ENCODE measurements at places on chromosomes 1 and 21. TPM values are rescaled to one million over a fixed set of nuclear protein-coding genes. Genes with fewer than 3 reads are reported as not detected.

DNA sequence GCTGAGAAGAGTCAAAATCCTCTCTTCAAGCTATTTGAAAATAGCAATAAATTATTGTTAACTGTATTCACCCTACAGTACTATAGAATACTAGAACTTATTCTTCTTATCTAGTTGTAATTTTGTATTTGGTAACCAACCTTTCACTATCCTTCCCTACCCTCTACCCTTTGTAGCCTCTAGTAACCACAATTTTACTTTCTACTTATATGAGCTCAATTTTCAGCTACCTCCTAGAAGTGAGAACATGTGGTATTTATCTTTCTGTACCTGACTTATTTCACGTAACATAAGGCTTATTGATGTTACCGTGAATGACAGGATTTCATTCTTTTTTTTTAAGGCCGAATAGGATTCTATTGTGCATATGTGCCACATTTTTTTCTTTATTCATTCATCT lies 30.0 kb downstream of the ZC3H11B start:
- no peak for DNase-seq

DNA sequence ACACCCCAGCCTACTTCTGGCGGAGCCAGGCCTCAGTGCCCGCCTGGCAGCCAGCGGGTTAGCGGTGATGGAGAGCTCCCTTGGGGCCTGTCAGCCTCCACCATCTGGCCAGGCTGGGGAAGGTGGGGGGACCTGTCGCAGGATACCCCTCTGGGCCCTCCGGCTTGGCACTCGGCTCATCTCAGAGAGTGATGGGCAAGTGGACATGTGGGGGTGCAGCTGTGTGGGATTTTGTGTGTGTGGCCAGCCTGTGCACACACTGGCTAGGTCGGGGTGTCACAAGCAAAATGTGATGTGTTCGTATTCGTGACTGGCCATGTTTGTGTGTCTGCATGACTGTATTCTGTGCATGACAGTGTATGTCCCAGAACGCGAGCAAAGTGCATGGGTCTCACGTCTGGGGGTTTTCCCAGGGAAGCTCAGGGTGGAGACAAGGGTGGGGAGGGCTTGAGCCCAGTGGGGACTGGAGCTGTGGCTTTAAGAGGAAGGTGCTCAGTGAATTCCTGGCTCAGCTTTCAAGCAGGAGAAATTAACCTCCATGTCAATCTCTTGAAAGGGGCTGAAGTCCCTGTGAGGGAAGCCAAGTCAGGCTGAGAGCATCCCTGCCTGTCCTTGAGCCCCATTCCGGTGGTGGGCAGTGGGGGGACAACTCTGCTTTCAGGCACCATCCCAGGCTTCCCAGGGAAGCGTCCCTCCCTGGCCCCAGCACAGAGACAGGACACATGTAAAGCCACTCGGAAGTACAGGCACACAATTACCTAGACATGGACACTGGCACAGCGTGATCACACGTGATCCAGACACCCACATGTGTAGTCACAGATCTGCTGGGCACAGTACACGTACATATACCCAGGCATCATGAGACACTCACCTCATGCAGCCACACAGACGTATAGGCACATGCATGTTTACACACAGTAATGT lies 21.1 kb upstream of the ADGRB2 start:
- DNase-seq, result peak; percentile 39

DNA sequence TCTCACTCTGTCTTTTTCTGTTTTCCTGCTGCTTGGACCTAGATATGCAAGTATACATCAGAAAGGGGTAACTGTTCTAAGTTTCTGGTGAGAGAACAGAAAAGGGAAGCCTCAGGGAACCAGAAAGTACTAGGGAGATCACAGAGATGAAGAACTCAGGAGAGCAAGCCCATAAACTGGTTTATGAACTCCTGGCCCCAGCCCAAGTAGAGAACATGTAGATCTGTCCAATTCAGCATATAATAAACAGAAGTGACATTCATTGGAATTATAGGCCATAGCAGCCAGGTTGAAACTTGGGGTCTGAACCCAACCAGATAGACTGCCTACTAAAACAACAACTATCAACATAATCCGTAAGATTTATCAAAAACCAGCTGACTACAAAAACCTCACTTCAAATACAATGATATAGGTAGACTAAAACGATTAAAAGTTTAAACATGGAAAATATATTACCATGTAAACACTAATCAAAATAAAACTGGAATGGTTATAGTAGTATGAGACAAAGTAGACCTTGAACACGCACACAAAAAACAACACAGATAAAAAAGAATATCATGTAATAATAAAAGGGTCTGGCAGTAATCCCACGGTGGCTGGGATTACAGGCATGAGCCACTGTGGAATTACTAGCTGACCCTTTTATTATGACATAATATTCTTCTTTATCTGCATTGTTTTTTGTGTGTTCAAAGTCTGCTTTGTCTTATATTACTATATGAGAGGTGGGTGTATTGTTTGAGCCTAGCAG lies 65.0 kb downstream of the ZSWIM5 start:
- no peak for DNase-seq

GRCh38 chr1:83043244-83043643 lies 955.7 kb downstream of the TTLL7 start:
- DNase-seq, result no peak

- DNase-seq, result no peak
These were observed 158.1 kb downstream of the ST6GALNAC3 start for GRCh38 chr1:76232666-76233065.

DNA sequence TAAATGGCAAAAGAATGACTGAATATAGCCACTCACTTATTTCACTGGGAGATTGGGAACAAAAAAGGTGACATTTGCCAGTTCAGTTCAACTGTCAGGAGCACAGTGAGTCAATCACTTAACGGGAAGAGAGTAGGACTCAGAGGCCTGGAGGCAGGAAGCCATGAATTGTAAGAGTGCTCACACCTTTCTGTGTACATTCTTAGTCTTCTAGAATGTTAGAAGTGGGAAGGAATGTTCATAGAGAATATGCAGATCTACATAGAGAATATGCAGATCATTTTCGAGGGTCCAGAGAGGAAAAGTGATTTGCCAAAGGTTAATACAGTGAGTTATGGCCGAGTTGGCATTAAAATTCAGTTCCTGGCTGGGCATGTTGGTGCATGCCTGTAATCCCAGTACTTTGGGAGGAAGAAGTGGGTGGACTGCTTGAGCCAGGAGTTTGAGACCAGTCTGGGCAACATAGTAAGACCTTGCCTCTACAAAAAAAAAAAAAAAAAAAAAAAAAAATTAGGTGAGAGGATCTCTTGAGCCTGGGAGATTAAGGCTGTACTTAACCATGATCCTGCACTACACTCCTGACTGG lies 8.3 kb downstream of the IL20 start:
- no peak for DNase-seq

- no peak for DNase-seq
These were observed 142.9 kb downstream of the BACH1 start for GRCh38 chr21:29441651-29442050.

- DNase-seq, result no peak
These were observed 40.3 kb downstream of the LAMC2 start for GRCh38 chr1:183226361-183226760.

DNA sequence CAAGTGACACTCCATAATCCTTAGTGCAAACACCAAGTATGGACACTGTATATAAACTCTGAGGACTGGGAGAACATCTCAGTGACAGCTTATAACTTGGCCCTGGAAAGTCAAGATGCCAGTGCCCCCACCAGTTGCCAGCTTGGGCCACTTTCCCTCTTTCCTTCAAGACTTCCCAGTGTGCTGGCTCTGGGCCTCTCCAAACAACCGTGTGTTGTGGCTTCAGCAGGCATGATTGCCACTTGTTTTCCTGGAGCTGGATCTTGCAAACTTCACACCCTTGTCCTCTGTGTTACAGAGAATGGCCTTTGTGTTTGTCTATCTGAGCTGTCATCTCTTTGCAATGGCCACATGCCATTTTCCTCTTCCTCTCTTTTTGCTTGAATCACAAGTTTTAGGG lies 37.0 kb downstream of the CCDC185 start:
- DNase-seq, result no peak

GRCh38 chr1:208019257-208019656 lies 108.3 kb upstream of the CD34 start:
- DNase-seq, result no peak

GRCh38 chr1:110559157-110559556 lies 40.2 kb upstream of the KCNA10 start:
- no peak for DNase-seq

DNA sequence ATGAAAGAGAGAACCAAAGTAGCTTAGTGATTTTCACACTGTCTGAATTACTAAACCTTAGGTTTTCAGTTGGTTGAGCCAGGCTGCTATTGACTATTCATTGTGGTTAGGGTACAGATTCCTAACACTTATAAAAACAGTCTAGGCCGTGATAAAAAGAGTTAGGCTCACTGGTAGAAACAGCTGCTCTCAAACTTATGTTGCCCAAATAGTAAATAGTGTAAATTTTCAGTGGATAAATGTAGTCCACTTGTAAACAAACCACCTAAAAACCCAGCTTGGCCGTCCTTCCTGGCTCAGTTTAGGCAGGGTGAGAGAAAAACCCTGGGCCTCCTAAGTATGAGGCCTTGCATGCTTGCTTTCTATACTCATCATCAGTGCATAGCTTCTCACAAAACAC lies 34.9 kb downstream of the ARID1A start:
- DNase-seq, result no peak

GRCh38 chr1:52702886-52703787 lies 5.0 kb upstream of the COA7 start:
- peak; percentile 93 for DNase-seq

- DNase-seq, result no peak
These were observed 156.1 kb downstream of the NR5A2 start for GRCh38 chr1:200183637-200184036.

- DNase-seq, result no peak
These were observed 17.2 kb upstream of the NFASC start for GRCh38 chr1:204853436-204853835.

DNA sequence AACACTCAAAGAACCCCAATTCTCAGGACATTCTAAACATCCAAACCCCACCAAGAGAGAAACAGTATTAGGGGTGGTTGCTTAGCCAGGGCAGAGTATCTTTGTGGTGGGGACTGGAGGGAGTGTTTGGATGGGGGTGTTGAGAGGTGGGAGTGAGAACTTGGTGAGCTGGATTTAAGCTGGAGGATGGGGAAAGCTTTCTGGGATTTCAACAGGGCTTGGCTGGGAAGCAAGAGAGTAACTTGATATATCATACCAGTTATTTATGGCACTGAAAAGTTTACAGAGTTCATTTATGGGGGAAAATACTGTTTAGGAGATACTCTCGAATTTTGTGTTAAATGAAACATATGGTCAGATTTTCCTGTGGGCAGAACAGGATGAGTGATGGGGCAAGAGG lies 6.8 kb upstream of the CNIH3 start:
- DNase-seq, result no peak

- no peak for DNase-seq
These were observed 834.2 kb upstream of the CXADR start for GRCh38 chr21:16678429-16679160.

GRCh38 chr1:43348343-43348808 lies 10.4 kb upstream of the CDC20 start:
- DNase-seq, result no peak

DNA sequence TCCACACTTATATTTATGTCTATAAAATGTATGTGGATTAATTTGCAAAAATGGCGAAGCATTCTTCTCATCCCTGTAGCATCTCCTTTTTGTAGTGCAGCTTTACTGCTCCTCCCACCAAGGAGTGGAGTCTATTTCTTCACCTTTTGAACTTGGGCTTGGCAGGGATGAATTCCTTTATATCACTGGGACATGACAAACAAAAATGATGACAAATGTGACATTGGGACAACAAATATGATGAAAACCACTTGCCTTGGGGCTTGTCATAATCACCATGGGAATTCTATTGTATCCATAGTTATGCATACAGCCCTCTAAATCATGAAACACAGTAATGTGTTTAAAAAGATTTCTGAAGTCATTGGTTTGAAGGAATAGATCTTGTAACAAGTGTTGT lies 155.0 kb downstream of the TNFSF18 start:
- no peak for DNase-seq

- DNase-seq, result no peak
These were observed 19.2 kb downstream of the FAM89A start for GRCh38 chr1:231020816-231021215.

- no peak for DNase-seq
These were observed 117.3 kb upstream of the IRF2BP2 start for GRCh38 chr1:234727018-234727940.

DNA sequence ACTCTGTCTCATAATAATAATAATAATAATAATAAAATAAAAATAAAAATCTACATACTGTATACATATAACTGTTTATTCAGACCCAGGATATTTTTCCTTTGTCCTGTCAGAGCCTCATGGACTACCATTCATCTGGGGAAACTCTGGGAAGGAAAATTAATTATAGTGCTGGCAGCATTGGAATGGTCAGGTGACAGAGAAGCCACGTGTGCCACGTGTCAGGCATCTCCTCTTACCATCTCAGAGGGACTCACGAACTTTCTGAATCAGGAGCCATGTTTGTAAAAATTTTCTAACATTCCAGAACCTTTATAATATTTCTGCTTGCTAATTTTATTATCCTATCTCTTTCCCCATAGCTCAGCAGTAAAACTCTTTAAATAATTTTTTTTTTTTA lies 97.8 kb upstream of the HNRNPU start:
- no peak for DNase-seq

DNA sequence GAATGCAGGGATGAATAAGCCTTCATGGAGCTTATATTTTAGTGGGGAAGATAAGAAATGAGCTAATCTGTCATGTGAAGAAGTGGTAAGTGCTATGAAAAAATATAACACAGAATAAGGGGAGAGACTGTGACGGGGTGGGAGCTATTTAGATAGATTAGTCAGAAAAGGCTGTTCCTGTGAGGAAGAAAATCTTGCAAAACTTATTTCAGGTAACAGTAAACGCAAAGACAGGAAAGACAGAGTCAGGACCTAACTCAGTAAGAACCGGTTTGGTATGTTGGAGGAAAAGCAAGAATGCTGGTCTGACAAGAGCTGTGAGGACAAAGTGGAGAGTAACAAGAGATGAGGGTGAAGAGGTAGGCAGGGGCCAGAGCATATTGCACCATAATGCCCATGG lies 22.0 kb downstream of the GNAI3 start:
- DNase-seq, result no peak

GRCh38 chr1:94792473-94793295 lies 27.5 kb upstream of the SLC44A3 start:
- no peak for DNase-seq

- no peak for DNase-seq
These were observed 379.7 kb upstream of the DAB1 start for GRCh38 chr1:57803586-57803985.

Gene AMIGO1
- 4.4 TPM for total RNA-seq

Gene PCBP3
- 1.7 TPM for total RNA-seq

Gene SERINC2
- 15.1 TPM for total RNA-seq

Gene HAO2
- total RNA-seq, result not detected

Gene SMCP
- not detected for total RNA-seq

Gene HPCAL4
- 0.15 TPM for total RNA-seq

Gene FGR
- 0.63 TPM for total RNA-seq

Gene KPRP
- not detected for total RNA-seq

Gene G0S2
- 14.1 TPM for total RNA-seq

Gene DNMT3L
- not detected for total RNA-seq

Gene ZZZ3
- total RNA-seq, result 26.2 TPM
